ENCODE measurements at places on chromosomes 1 and 21. TPM values are rescaled to one million over a fixed set of nuclear protein-coding genes. Genes with fewer than 3 reads are reported as not detected.

The AADACL4 gene
- total RNA-seq: not detected

DNA sequence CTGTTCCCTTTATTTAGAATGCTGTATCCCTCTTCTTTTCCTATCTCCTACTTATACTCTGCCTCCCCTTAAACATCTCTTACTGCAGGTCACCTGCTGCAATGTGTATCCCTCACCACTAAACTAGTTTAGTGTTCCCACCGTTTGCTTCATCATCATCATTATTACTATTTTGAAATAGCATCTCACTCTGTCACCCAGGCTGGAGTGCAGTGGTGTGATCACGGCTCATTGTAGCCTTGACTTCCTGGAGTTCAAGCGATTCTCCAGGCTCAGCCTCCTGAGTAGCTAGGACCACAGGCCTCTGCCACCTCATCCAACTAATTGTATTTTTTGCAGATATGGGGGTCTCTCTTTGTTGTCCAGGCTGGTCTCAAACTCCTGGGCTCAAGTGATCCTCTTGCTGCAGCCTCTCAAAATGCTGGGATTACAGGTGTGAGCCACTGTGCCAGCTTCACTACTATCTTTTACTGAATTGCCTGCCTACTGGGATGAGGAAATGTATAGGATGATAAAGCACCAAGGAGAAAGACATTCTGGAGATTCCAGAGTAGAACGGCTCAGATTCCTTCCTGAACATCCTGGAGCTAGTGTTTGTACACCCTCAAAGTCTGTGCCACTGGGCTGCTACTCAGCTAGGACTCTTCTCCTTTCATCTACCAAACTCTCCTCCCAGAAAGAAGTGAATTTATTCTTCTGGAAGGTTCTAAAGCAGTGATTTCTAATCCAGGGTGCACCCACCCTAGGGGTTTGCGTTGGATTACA is 8.6 kb upstream of the IFNAR1 start:
- no peaks in the 10 kb centered on the region for H3K36me3 ChIP-seq
- no peak overlapping the region for H3K27ac ChIP-seq
- no peaks in the 10 kb centered on the region for H3K4me1 ChIP-seq
- peaks cover 28% of the 10 kb centered on the region for H3K27me3 ChIP-seq

The COL6A1 gene
- 0.47 TPM for total RNA-seq

DNA sequence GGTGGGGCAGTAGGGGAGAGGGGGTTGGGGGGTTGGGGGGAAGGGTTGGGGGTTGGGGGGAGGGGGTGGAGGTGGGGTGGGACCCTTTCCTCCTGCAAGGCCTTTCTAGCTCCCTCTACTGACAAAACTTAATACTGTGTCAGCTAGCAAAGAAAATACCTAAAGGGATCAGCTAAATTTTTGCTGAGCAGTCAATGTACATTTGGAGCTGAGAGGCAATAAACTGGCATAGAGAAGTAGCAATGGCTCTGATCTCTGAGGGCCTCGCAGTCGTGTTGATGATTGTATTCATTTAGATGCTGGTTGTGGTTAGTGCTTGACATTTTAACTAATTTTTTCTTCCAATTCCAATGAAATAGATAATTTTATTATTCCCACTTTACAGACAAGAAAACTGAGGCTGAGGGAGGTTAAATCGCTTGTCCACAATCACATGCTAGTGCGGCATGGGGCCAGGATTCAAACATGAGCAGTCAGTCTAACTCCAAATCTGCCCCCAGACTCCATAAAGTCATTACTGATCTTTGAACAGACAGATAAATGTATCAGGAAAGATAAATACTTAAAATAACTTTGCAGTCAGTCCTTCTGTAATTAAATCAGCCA is 357.1 kb downstream of the DISC1 start:
- H3K36me3 ChIP-seq: no peaks in the 10 kb centered on the region
- no peak for DNase-seq
- no peak overlapping the region for H3K4me3 ChIP-seq
- H3K27ac ChIP-seq: no peak overlapping the region
- no peaks in the 10 kb centered on the region for H3K4me1 ChIP-seq

GRCh38 chr21:34534522-34534921 is 22.5 kb upstream of the KCNE1 start:
- H3K36me3 ChIP-seq: no peaks in the 10 kb centered on the region
- no peaks in the 10 kb centered on the region for H3K27me3 ChIP-seq
- no peak for DNase-seq
- H3K27ac ChIP-seq: peak overlapping the region; percentile 42
- no peak overlapping the region for H3K4me3 ChIP-seq
- H3K4me1 ChIP-seq: peaks cover 3% of the 10 kb centered on the region
